ENCODE measurements at places on chromosomes 6 and 20. TPM values are rescaled to one million over a fixed set of nuclear protein-coding genes. Genes with fewer than 3 reads are reported as not detected.

GRCh38 chr6:118216751-118217150 lies 309.7 kb downstream of the SLC35F1 start:
- DNase-seq: no peak

Gene APOM
- 1.1 TPM for total RNA-seq

Gene HLA-DOB
- not detected for total RNA-seq

DNA sequence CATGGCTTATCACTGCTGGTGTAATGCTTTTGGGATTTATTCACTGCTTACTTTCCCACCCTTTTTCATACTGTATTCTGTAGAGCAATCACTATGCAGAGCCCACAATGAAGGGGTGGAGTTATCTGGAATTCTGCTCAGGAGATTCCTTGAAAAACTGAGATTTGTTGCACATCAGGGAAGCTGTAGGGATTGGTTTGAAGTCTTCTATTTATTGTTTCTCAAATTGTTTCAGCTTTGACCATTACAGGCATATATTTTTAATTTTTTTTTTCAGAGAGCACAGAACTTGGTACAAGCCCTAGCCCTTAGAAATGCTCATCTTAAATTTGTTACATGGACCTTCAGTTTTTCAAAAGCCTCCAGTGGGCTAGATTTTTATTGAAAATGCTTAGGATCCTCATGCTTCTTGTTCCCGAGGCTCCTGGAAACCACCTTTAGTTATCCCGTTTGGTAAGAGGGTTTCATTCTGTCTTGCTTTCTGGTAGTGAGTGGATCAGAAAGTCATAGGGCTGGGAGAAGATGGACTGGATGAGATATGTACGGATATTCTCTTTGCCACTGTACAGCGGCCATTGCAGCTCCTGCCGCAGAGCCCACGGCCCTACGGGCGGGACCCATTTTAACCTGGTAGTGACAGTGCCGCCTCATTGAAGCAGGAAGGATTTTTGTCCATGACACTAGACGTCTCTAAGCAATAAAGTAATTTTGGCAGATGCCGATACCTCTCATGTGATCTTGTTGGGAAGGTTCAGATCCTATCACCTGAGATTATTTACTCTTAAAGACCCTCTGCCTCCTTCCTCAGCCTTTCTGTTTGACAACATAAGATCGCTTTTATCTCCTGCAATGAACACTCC lies 45.3 kb upstream of the ZNF184 start:
- DNase-seq: no peak

Gene MRPS10
- 84.6 TPM for total RNA-seq

Gene PRKN
- total RNA-seq: not detected

DNA sequence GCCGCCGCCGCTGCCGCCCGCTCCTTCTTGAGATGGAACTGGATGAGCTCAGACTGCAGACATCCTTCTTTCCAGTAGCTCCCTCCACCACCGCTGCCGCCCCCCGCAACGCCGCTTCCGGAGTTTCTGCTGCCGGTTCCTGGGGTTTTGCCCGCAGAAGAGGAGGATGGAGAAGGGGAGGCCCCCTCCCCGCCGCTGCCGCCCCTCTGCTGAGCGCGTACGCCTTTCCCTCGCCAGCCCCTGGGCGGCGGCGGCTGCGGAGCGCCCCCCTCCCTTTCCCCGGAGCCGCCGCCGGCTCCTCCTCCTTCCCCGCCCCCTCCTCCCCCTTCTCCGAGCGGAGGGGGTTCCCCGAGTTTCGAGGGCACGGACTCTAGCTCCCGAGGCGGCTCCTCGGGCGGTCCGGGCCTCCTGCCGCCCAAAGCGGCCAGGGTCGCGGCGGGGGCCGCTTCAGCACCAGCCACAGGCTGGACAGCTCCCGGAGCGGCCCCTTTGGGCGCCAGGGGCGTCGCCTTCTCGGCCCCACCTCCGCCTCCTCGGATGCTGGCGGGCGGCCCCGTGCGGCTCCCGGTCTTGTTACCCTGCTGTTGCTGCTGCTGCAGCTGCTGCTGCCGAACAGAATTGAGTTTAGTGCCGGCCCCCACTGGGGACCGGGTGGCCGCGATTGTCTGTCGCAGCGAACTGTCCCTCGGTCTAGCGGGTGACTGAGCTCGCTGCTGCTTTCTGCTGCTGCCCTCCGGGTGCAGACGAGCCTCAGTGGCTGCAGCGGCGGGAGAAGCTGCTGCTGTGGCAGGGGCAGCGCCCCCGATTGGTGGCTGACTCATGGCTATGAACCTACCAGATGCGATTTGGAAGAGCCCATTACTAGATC lies 3.1 kb downstream of the MTCL3 start:
- peak; percentile 29 for DNase-seq

Gene TPX2
- 111 TPM for total RNA-seq

Data from H4 (cell line).